ENCODE measurements at places on chromosomes 16 and 17.

GRCh38 chr17:82230609-82231311 is 1.9 kb downstream of the SLC16A3 start:
- no peak for DNase-seq

- DNase-seq: no peak
Measured at GRCh38 chr16:77840673-77841501, 52.5 kb downstream of the VAT1L start.

DNA sequence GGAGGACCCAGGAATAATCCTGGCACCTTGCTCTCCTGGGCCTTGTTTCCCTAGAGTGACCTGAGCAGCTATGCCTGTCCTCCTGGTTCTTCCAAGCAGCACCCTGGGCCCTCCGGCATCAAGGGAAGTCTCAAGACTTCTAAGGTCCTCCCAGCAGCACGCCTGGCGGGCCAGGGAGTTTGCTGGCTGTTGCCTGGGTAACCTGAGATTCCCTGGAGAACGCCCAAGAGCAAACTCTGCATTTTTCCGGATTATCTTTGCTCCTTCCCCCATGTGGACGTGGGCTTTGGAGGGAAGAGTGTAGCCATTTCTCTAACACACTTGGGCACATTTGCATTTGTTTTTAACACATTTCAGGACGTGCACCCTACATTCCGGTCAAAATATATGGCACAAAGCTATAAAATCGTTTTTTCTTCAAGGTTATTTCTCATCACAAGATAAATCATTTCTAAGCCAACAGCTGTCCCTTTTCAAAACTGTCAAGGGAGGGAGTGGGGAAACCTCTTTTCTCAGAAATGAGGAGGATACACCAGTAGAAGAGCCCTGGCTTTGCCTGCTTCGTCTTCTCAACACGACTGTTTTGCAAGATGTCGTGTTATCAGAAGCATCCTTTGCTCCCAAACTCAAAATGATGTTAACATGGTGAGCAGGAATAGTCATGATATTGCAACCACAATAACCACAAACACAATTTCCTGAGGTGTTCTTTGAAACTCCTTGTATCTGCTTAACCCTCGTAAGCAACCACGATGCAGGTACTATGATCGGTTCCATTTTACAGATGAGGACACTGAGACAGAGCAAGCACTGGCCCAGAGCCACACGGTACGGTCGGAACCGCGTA is 116.5 kb downstream of the ADCY9 start:
- DNase-seq: no peak

DNA sequence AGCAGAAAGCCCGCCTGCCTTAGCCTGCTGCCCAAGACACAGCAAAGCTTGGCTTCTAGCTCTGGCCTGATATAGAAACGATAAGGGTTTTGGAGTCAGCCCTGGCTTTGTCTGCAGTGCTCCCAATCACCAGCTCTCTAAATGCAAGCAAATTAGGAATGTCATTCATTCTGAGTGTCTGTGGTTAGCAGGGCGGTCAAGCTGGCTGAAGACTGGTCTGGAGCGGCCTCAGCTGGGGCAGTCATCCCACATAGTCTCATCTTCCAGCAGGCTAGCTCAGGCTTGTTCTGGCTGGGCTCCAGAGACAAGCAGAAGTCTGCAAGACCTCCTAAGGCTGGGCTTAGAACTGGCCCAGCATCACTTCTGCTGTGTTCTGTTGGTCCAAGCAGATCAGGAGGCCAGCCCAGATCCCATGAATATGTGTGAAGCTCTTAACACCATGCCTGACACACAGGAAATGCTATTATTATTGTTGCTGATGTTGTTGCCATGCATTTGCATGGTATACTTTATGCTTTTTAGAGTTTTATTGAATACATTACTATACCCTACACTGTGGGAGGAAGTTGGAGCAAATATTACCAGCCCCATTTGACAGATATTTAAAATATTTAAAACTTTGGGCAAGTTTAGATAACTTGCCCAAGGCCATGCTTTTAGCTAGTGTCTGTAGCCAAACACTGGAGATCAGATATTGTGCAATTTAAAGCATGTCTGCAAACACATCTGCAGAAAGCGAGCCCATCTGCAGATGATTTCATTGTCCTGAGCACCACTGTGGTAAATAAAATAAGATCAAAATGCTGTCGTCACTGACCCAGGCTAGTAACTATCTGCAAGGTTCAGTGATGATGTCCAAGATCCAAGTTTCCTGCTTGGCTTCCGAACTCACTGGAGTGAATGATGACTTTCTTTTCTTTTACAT is 24.8 kb downstream of the TMC7 start:
- DNase-seq: no peak

DNA sequence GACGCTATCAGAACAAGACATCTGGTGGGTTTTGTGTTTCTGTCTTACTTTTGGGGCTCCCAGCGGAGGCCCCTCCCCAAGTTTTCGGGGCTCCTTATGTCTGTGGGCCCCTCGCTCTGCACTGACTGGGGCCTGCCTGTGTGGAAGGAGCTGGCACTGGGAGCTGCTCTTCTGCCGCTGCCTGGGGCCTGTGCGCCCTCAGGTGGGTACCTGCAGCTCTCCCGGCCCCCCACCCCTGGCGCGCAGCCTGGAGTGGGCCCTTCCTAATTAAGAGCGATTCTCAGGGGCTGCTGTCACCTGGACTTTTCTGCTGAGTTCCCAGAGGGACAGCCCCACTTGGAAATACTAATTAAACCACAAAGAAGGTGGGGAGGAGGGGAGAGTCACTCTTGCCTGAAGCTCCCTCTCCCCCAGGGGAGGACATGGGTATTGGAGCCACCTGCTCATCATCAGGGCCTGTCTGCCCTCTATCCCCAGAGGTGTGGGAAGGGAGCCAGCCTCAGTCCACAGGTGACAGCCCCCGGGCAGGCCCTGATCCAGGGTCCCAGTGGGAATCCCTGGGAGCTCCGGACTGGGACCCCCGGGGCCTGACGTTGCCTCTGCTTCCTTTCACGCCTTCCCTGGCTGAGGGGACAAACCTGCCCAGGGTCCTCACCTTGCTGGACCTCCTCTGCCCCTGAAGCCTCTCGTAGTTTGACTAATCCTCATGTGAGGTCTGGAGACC is 36.5 kb downstream of the GSE1 start:
- DNase-seq: no peak

GRCh38 chr17:74994440-74994839 is 7.0 kb downstream of the CDR2L start:
- DNase-seq: no peak

DNA sequence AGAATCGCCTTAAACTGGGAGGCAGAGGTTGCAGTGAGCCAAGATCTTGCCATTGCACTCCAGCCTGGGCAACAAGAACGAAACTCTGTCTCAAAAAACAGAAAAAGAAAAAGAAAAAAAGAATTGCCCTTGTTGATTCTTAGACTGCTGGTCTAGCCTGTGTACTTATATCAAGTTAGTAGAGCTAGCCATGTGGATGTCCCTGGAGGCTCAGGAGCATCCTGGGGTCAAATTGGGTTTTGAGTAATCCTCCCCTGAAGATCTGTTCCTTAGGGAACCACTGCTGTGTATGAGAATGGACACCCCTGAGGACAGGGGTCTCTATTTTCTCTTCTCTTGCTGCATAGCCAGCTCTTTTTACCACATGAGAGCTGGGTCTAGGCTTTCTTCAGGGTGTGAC is 21.5 kb downstream of the SLC7A6OS start:
- no peak for DNase-seq

GRCh38 chr17:44038604-44039011 is 23.8 kb upstream of the TMEM101 start:
- no peak for DNase-seq

DNA sequence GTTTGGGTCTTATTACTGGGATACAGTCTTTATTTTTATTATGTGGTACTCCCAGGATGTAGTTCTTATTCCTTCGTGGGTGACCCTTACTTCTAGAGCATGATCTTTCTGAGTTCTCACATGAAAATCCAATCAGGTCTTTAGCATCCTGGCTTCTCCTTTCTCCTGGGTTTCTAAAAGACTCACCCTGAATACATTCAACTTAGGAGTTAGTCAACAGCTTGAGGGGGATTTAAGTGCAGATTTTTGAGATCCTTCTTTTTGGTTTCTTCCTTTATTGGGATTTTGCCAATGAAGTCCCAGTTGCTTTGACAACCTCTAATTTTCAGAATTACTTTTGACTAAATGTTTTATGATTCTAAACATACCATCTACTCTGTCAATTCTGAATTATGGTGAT is 68.2 kb downstream of the SIAH1 start:
- no peak for DNase-seq

DNA sequence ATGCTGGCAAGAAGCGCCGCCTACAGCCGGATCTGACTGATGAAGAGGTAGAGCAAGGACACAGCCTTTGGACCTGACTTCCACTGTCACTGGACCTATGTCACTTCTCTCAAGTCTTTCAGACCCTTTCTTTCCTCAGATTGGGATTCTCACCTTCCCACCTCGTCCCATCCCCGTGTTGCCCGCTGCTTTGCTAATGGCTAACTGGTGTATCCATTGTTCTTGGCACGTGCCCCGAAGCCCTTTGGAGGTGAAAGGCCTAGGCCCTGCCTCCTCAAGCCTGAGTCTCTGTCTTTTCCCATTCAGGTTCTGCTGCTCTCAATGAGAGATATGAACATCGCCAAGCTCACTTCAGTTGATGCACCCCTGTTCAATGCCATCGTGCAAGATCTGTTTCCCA is 53.3 kb upstream of the KDM6B start:
- DNase-seq: no peak

- no peak for DNase-seq
Measured at GRCh38 chr17:67137860-67138259, 93.5 kb downstream of the CACNG1 start.

- no peak for DNase-seq
Measured at GRCh38 chr17:80246266-80246681, 14.4 kb upstream of the RNF213 start.

DNA sequence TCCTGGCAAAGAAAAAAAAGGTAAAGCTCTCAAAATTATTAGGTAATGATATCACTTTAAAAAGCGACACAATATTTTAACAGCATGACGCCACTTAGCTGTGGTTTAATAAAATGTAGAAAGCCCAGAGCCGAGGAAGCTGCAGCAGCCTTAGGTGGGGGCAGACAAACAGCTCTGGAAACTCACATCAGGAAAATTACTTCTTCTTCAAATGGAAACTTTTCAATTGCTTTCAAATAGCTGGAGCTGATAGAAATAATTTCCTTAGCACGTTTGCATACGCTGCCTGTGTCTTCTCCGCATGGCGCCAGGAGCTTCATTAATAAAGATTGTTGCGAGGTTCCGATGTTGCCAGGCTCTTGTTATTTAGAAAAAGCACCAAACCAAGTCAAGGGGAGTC is 835.3 kb upstream of the EEF2KMT start:
- DNase-seq: no peak

- DNase-seq: no peak
Measured at GRCh38 chr17:79992649-79993389, 42.9 kb downstream of the TBC1D16 start.

GRCh38 chr17:50963139-50963538 is 97.0 kb upstream of the TOB1 start:
- DNase-seq: no peak

- DNase-seq: no peak
Measured at GRCh38 chr17:12603566-12603965, 62.1 kb upstream of the MYOCD start.

DNA sequence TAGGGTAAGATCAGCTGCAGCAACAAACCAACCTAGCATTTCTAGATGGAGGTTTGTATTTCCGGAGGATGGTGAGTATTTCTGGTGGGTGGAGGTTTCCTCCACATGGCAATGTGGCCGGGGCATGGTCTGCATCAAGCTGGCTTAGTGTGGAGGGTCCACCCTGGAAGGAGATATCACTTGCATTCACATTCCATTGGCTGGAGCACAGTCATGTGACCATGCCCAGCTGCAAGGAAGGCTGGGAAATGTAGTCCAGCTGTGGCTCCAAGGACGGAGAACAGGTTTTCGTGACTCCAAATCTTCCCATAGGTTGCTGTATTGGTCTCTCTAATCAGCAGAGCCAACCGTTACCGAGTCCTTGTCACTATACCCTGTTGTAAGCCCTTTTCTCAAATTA is 68.7 kb downstream of the RAI1 start:
- no peak for DNase-seq

DNA sequence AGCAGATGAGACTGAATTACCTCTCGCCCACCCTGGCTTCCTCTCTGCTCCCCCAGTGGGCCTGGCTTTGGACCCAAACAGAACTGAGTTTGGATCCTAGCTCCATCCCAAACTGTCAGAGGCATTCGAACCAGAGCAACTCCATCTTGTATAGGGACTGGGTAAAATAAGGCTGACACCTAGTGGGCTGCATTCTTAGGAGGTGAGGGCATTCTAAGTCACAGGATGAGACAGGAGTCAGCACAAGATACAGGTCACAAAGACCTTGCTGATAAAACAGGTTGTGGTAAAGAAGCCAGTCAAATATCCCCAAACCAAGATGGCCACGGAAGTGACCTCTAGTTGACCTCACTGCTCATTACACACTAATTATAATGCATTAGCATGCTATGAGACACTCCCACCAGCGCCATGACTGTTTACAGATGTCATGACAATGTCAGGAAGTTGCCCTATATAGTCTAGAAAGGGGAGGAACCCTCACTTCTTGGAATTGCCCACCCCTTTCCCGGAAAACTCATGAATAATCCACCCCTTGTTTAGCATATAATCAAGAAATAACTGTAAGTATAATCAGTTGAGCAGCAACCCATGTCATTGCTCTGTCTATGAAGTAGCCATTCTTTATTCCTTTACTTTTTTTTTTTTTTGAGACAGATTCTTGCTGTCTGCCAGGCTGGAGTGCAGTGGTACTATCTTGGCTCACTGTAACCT is 44.4 kb downstream of the LYRM1 start:
- DNase-seq: no peak

- DNase-seq: no peak
Measured at GRCh38 chr16:261031-261691, 14.6 kb downstream of the RGS11 start.
